ENCODE measurements at places on chromosomes 6 and 20. TPM values are rescaled to one million over a fixed set of nuclear protein-coding genes. Genes with fewer than 3 reads are reported as not detected.

BMP6 gene
- total RNA-seq = 5.2 TPM

ZBP1 gene
- total RNA-seq = 0.88 TPM

RIPPLY2 gene
- total RNA-seq = not detected

DNA sequence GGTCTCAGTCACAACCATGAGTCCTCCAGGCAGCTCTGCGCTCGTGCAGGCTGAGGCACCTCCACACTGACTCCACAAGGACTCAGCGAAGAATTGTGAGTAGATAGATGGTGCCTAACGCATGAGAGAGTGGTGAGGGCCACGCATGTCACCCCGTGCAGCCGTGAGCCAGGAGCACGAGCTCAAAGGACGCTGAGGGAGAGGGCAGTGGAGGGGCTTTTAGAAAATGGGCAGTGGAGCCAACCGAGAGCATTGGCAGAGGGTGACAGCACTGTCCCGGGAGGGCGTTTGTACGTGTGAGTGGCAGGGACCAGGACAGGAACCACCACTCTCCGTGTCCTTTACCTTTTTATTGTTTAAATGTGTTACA lies 105.6 kb downstream of the PSMB1 start:
- DNase-seq = no peak

- DNase-seq = no peak
Observed at GRCh38 chr6:129708496-129709195, 1.3 kb downstream of the ARHGAP18 start.

DNA sequence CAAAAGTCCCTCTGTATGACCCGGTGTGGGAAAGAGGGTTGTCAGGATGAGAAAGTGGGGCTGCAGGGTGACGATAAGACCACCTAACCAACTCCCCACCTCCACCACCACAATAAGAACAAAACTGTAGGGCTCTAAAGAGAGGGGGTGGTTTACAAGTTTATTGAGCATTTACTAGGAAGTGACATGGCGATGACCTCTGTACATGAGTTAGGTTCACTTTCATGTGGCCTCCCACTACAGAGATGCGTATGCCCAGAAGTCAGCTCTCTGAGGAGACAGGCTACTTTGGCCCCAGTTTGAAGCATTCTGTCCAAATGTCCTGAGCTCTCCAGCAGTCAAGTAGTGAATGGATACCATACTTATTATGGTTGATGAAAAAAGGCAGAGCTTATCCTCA lies 28.7 kb upstream of the PI16 start:
- no peak for DNase-seq

- no peak for DNase-seq
Observed at GRCh38 chr6:41531591-41532582, 14.3 kb upstream of the FOXP4 start.

Measured in aorta (tissue), 5 donors.